ENCODE measurements at places on chromosomes 7 and 10. TPM values are rescaled to one million over a fixed set of nuclear protein-coding genes. Genes with fewer than 3 reads are reported as not detected.

GRCh38 chr7:100840470-100841100, 11.9 kb upstream of the SLC12A9 start:
- no peaks in the 10 kb centered on the region for H3K36me3 ChIP-seq
- H3K4me1 ChIP-seq: peaks cover 4% of the 10 kb centered on the region
- no peaks in the 10 kb centered on the region for H3K27me3 ChIP-seq
- H3K4me3 ChIP-seq: no peak overlapping the region
- H3K27ac ChIP-seq: no peak overlapping the region
- no peak for DNase-seq

DNA sequence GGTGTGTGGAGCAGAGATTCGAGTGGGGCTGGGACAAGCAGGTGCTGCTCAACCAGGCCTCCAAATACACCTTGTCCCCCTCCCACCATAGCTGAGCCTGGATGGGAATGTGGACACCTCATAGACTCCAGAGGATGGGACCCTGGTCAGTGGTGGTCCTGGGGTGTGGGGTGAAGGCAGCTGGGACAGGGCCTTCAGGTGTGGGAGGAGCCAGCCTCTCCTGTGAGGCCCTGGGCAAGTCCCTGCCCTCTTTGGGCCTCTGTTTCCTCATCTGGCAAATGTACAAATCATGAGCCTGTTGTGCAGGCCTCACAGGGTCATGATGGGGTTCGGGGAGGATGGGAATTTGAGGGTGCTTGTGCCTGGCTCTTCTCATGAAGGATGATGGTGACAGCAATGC, 362.9 kb upstream of the NUPR2 start:
- H3K4me1 ChIP-seq: no peaks in the 10 kb centered on the region
- H3K4me3 ChIP-seq: no peak overlapping the region
- H3K27me3 ChIP-seq: no peaks in the 10 kb centered on the region
- H3K36me3 ChIP-seq: no peaks in the 10 kb centered on the region

The PRSS1 gene
- total RNA-seq: 16.9 TPM

GRCh38 chr10:88127269-88127668, 263.8 kb downstream of the PTEN start:
- H3K27ac ChIP-seq: no peak overlapping the region
- H3K36me3 ChIP-seq: no peaks in the 10 kb centered on the region
- DNase-seq: no peak
- H3K4me3 ChIP-seq: no peak overlapping the region
- no peaks in the 10 kb centered on the region for H3K4me1 ChIP-seq

The JCAD gene
- 46.3 TPM for total RNA-seq

GRCh38 chr10:65751218-65751617, 1174.6 kb upstream of the LRRTM3 start:
- no peaks in the 10 kb centered on the region for H3K36me3 ChIP-seq
- no peaks in the 10 kb centered on the region for H3K4me1 ChIP-seq
- H3K27ac ChIP-seq: no peak overlapping the region
- no peak for DNase-seq
- H3K27me3 ChIP-seq: no peaks in the 10 kb centered on the region

The VENTX gene
- total RNA-seq: 9.5 TPM

All from thoracic aorta (tissue), 2 donors.